ENCODE measurements at places on chromosomes 2 and 18.

DNA sequence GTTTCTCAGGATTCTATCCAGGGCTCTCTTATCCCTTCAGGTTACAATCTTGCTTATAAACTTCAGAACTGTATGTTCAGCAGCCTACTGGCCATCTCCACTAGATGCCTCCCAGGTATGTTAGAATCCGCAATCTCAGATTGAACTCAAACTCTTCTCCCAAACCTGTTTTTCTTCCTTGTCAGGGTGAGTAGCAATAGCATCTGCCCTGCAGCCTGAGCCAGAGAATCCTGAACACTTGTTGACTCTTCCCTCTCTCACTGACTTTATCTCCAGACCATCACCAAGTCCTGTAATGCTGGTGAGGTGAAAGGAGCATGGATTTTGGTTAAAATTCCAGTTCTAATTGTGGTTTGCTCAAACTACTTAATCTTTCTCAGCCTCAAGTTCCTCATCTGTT, 82.6 kb upstream of the ALPP start:
- DNase-seq: no peak

GRCh38 chr18:21439431-21439846, 161.1 kb downstream of the ESCO1 start:
- DNase-seq: no peak

DNA sequence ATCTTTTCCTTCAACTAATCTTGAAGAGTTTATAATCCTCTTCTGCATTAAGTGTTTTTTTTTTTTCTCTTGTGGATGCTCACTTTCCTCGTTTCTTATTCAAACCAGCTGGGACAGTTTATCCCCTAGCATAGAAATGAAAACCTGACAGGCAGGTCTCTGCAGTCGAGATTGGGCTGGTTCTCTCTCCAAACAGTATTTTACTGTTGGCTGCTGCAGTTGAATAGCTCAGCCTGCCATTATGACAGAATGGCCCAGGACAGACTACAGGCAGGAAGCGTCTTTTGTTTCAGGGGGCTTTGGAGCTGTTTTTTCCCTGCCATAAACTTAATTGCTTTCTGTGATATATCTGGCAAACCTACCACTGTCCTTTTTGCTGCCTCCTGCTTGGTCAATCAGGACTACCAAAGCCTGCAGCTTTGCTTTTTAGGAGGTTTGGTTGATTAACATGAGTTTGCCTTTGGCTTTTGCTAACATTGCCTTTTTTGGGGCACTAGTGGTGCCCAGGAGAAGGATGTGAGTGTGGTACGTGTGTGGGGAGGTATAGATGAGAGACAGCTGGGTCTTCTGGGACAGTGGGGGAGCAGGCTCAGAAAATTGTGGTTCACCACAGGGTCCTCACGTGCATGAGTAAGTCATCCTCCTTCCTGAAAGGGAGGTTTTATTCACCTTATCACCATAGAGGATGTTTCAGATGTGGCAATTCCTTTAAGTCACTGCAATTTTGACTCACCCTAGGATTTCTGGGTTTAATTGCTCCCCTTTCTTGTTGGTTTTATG, 128.7 kb downstream of the LYPD6B start:
- DNase-seq: peak; percentile 6

DNA sequence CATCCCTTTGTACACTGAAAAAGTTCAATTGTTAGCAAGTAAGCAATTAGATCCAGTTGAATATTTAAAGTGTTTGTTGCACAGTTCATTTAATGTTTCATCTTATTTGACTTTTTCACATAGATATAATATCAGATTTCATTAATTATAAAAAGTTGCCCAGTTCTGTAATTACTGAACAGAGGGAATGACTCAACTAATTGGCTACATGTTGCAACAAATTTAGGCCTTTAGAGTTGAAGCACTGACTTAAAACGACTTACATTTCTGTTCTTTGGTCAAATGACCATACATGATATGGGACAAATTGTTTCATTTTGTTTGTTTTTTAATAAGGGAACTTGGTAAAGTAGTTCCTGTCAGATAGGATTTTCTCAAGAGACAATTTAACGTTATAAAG, 68.5 kb upstream of the FAM117B start:
- DNase-seq: no peak

GRCh38 chr18:57957210-57957609, 86.8 kb upstream of the NEDD4L start:
- DNase-seq: no peak

GRCh38 chr2:8984855-8985254, 18.6 kb downstream of the MBOAT2 start:
- no peak for DNase-seq

DNA sequence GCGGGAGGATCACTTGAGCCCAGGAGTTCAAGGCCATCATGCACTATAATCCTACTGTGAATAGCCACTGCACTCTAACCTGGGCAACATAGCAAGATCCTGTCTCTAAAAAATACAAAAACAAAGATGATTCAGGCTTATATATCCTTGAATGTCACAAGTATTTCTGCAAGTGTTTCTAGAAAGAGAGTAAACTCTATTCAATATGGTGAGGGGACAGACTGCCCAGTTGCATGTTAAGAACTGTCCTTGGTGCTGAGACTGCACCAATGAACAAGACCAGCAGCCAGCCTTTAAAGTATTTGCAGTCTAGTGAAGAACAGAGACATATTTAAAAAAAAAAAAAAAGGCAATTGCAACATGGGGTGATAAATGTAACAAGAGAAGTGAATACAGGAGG, 16.4 kb downstream of the MAP3K19 start:
- DNase-seq: no peak

DNA sequence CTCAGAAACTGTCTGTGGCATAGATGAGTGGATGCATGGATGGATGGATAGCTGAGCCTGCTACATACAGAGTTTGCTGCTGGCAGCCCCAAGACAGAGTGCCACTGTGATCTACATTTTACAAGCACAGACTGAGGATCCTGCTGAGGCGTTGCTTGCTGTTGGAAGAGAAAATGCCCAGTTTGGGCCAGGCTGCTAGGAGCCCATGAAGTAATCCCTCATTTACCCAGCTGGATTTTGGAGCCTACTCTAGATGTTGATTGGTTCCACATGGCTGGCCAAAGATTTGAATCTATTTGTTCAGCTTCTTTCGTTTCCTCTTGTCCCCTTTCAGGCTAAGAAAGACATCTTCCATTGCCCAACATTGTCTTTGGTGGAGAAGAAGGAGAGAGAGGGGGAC, 261.3 kb downstream of the CLIP4 start:
- DNase-seq: no peak

- DNase-seq: no peak
Observed at GRCh38 chr2:176534798-176535466, 265.7 kb downstream of the MTX2 start.

DNA sequence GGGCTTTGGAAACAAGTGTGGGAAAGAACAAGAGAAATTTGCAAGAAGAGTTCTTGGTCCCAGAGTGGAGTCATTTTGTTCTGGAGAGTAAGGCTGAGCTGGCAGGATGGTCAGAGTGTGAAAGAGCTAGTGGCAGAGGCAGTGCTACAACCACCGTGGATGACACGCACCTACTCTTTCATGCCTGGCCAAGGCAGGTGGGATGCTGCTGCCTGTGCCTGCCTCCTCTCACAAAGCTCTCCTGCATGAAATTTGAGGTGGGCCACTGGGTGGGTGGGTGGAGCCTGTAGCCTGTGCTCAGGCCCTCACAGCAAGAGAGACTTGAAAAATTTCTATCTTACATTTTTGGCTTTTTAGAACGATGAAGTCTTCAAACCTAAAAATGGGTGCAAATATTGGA, 9.4 kb upstream of the INO80C start:
- DNase-seq: no peak

DNA sequence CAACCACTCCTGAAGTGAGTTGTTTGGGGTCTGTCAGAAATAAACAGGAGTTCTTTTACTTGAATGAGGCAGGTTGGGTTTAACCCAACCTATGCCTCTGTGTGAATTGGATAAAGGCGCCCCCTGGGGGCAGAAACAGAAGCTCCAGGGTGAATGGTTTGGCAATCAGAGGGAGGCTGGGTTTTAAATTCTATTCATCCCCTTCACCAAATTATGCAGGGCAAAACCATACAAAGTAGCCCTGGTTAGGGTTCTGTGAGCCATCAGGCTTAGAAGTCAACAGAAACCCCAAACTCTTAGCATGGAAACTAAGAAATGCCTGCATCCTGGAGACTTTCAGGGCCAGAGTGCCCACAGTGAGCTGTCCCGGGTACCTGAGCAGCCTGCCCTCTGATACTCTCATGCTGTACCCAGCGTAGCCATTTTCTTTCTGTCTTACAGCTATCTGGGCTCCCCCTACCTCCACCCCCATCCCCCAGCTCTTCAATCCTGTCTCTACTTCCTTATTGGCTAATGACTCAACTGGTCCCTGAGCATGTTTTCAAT, 241.5 kb downstream of the ICOS start:
- peak; percentile 61 for DNase-seq

DNA sequence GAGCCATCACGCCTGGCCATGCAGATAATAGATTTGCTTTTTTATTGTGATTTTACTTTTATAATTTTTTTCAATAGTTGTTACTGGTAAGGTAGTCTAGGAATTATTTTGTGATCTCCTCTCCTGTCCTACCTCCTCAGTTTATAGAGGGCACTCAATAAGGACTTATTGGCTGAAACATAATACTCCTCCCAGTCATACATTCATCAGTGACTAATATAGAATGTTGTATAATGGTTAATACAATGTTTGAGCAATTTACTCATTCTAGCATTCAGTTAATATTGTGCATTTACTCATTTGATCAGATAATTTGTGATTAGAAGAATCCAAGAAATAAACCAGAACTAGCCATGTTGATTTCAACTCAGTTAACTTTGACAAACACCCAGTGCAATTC, 25.8 kb upstream of the PPP3R1 start:
- DNase-seq: no peak

- no peak for DNase-seq
Observed at GRCh38 chr18:69399253-69399652, 1.4 kb upstream of the DOK6 start.

GRCh38 chr2:222945887-222946286, 85.1 kb downstream of the ACSL3 start:
- no peak for DNase-seq

- DNase-seq: no peak
Observed at GRCh38 chr2:174878537-174879147, 114.4 kb upstream of the CHRNA1 start.

DNA sequence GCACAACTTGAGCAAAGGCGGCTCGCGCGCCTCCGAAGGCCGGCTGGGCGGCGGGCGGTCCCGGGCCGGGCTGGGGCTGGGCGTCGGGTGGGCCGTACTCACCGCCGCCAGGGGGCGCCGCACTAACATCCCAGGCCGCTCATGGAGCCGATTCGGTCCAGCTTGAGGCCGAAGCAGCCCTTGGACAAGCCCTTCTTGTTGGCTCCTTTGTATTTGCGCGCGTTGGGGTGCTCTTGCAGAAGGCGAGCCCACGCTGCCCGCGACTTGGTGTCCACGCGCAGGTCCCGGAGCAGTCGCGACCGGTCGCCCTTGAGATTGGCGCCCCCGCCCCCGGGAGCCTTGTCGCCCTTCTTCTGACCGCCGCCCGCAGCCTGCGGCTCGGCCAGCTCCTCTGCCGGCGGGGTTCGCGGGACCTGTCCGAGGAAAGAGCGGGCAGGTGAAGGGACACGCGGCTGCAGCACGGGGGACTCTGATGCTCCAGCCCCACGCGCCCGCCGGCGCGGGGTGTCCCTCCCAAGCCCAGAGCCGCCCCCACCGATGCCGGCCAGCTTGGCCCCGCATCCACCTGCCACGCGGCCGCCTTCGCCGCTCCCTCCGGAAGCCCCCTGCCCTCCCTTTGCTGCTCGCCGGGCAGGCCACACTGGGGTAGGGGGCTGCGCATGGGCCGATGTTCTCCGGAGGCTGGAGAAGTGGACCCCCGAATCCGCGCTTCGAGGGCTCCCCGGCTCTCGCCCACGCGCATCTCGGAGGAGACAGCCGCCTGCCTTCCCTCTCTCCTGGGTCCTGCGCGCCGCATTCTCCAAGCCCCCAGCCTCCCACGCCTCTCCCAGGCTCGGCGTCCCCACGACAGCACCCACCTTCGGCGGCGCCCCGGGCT, 655 bp downstream of the NPPC start:
- peak; percentile 67 for DNase-seq

DNA sequence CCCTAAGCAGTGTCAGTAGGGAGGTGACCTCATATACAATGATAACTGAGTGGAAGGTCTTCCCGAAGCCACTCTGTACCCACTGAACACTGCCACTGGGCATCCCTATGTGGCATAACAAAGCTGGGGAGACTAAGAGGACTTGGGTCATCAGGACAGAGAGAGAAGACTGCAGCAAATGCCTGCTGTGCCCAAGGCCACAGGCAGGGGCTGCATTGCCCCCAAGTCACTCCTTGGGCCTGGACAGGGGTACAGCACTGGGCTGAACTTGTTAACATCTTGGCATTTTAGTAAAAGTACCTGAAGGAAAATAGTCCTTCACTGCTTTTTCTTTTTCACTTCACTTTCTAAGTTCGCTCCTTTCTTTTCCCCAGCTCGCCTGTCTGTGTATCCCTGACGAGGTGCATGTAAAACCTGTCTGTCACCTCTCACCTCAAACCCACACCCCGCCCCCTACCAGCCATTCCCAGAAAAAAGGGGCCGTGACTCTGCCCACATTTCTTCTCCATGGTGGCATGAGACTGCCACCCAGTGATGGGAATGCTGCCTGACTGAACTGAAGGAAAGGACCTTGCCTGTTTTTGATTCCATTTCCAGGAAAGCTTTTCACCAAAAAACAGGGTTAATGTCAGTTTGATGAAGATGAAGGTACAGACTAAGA, 62.9 kb downstream of the MTHFD2 start:
- DNase-seq: no peak

DNA sequence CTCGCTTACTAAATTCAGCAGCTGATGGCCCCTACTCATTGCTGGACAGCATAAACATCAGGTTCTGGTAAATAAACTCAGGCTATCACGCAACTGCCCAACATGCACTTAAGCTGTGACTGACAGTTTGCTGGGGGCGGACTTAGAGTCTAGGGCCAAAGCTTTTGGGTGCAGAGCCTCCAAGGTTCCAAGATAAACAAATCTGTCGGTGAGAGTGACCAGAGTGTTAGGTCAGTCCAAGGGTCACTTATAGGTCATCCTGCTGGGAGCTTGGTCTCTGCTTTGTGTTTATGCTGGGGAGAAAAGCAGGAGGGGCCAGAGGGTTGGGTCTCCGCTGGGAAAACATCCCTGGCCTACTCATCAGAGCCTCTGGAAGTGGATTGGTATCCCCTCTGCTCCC, 188.6 kb upstream of the GATA6 start:
- no peak for DNase-seq

GRCh38 chr2:10028988-10029874, 14.1 kb upstream of the KLF11 start:
- peak; percentile 36 for DNase-seq

GRCh38 chr2:185441486-185442005, 297.1 kb upstream of the FSIP2 start:
- DNase-seq: no peak

Measured in activated gamma-delta T cell treated with Interleukin-2 at 50 U/mL for 16 hours (primary cell).